ENCODE measurements at places on chromosomes 16 and 17.

- DNase-seq: no peak
These were observed 88.2 kb upstream of the NOG start for GRCh38 chr17:56505154-56505756.

DNA sequence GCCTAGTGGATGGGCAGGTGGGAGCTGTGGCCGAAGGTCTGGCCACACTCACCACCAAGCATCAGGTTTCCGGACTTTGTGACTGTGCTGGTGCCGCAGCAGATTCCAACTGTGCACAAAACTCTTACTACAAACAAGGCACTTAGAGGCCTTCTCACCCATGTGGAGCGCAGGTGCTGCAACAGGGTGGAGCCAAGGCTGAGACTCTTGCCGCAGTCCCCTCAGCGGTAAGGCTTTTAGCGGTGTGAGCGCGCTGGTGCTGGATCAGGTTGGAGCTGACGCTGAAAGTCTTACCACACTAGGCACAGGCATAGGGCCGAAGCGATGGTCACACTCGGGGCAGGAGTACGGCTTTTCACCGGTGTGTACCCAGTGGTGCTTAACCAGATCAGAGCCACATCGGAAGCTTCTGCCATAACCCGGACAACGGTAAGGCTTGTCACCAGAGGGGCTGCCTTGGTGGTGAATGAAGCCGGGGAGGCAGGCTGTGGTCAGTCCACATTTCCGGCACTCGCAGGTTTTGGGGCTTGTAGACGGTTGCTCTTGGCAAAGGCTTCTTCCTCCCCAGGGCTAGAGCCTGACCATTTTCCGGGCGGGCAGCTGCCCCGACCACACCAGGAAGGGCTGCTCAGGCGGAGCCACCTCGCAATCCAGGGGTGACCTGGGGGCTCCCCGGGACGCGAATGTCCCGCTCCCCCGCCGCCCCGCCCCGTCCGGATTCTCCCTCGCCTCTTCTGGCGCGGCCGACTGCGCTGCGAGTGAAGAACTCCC, 1.0 kb upstream of the ARMC5 start:
- DNase-seq: no peak

GRCh38 chr17:61253362-61253761, 146.3 kb upstream of the TBX2 start:
- no peak for DNase-seq

GRCh38 chr16:1413684-1414531, 596 bp downstream of the UNKL start:
- DNase-seq: peak; percentile 37

- no peak for DNase-seq
These were observed 5.1 kb upstream of the CAPNS2 start for GRCh38 chr16:55561319-55561848.

- DNase-seq: no peak
These were observed 16.2 kb downstream of the ITGA3 start for GRCh38 chr17:50072130-50072529.

GRCh38 chr17:42313389-42313772, 25.1 kb downstream of the STAT5A start:
- no peak for DNase-seq

DNA sequence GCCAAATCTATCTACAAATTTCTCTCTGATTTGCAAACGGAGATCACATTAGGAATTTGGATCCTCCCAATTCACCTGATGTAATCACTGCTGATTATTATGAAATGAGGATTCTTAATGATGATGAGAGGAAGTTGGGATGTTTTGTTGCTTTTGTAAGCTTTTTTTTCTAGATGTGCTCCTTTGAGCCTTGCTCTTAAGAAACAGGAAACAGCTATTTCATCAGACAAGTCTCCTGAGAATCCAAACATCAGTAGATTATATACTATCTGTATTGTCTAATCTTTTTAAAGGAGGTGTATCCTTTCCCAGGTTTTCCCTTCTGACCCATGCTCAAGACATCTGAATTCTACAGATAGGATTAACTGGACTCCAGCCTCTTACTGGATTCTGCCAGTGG, 73.3 kb downstream of the KIF2B start:
- DNase-seq: no peak

DNA sequence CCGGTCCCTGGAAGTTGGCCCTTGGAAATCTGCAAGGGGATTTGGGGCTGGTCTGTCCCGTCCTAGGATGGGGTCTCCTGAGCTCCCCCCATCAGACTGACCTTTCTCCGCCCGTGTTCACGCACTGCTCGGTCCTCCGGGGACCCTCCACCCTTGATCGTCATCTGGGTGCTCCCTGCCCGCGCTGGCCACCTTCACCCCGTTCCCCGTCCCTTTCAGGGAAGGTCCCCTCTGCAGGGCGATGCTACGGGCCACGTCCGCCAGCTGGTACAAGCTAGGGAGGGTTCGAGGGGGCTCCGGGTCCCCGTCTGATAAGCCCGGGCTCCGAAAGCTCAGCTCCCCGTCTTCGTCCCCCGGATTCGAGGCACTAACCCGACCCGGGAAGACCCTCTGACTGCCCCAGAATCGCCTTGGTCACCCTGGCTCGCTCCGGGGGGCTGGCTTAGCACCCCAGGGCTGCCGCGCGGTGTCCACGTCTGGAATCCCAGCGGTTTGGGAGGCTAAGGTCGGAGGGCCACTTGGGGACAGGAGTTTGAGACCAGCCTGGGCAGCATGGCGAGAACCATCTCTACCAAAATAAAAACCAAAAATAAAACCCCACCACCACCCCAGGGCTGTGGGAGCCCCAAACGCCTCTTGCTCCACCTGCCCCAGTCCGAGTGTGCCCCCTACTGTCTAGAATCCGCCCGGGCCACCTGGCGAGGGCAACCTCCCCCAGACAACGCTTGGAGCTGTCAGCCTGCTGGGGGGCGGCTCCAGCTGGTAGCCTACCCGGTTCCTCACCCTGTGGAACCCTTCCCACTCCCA, 1.1 kb upstream of the SLC43A2 start:
- DNase-seq: peak; percentile 23

DNA sequence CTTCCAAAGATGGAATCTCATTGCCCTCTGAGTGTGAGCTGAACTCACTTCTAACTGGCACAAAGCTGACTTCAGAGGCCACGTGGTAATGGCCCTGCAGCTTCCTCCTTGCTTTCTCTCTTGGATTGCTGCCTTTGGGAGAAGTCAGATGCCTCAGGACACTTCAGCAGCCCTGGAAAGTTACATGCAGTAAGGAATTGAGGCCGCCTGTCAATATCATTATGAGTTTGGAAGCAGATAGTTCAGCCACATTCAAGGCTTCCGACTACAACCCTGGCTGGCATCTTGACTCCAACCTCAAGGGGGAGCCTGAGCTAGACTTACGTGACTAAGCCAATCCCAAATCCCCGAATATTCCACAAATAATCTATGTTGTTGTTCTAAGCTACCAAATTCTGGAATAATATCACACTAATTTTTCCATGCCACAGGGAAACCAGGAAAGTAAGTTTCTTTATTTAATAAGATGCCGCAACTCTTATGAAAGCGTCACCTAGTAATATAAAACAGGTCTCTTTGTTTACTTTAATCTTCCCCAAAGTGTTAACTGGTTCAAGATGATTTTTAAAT, 13.6 kb downstream of the CEP20 start:
- no peak for DNase-seq

DNA sequence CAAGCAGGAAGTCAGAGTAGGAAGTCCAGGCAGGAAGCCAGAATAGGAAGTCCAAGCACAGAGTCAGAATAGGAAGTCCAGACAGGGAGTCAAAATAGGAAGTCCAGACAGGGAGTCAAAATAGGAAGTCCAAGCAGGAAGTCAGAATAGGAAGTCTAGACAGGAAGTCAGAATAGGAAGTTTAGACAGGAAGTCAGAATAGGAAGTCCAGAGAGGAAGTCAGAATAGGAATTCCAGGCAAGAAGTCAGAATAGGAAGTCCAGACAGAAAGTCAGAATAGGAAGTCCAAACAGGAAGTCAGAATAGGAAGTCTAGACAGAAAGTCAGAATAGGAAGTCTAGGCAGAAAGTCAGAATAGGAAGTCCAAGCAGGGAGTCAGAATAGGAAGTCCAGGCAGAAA, 105.3 kb upstream of the C16orf82 start:
- DNase-seq: no peak

DNA sequence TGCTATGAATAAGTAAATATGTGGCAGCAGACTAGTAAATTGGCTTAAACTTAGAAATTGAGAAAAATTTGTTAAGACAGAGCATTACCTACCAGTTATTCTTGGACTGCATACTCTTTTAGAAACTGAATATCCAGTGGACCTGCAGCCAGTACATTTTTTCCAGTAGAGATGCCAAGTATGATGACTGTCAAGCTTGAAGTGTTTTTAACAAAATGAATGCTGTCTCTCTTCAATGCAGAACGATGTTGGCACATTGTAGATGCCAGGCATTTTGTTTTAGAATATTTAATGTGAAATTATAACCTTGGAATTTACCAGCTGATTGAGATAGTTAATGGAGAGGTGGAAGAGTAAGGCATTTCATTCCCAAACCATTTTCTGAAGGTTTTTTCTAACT, 52.5 kb downstream of the NFAT5 start:
- DNase-seq: no peak

- no peak for DNase-seq
These were observed 16.3 kb upstream of the DPEP1 start for GRCh38 chr16:89596957-89597649.

GRCh38 chr16:88020516-88020885, 69.3 kb downstream of the BANP start:
- DNase-seq: no peak

- DNase-seq: no peak
These were observed 178.3 kb upstream of the CHMP6 start for GRCh38 chr17:80813318-80813717.

DNA sequence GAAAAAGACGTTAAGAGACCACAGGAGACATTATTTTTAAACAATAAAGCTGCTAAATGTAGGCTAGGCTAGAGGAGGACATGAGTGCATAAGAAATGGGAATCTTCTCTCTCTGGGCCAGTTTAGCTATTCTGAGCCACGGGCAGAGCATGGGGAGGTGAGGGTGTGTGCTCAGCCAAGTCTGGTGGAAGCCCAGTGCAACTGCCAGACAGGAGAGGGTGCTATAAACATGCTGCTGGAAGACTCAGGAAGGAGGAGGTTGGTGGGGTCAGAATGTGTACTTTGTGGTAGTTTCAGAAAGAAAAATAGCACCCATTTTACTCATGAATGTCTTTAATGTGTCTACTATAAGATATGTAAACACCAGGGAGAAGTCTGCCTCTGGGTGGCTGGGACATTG, 5.9 kb upstream of the SDK2 start:
- DNase-seq: peak; percentile 22

DNA sequence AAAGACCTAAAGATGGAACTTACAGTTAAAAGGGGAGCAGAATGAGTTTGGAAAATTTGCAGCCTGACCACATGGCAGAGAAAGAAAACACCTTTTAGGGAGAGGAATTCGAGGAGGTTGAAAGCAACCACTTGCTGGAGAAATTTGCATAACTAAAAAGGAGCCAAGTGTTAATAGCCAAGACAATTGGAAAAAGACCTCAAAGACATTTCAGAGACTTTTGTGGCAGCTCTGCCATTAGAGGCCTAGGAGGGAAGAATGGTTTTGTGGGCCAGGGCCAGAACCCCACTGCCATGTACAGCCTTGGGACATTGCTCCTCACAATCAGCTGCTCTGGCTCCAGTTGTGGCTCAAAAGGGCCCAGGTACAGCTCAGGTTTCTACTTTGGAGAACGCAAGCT, 338.5 kb downstream of the UTP18 start:
- DNase-seq: no peak

- DNase-seq: peak; percentile 57
These were observed 25.4 kb upstream of the RHOT1 start for GRCh38 chr17:32116937-32117336.

- peak; percentile 53 for DNase-seq
These were observed 14.5 kb upstream of the TMC7 start for GRCh38 chr16:18969050-18969854.

- DNase-seq: no peak
These were observed 76.2 kb downstream of the RBFOX1 start for GRCh38 chr16:7408700-7409365.

DNA sequence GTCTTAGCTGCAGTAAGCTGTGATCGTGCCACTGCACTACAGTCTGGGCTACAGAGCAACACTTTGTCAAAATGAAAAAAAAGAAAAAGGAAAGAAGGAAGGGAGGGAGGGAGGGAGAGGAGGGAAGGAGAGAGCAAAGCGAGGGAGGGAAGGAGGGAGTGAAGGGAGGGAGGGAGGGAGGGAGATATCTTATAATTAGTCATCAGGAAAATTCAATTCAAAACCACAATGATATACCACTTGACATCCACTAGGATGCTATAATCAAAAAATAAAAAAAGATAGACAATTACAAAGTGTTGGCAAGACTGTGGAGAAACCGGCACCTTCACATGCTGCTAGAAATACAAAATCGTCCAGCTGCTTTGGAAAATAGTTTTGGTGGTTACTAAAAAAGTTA, 93.8 kb downstream of the CDC27 start:
- no peak for DNase-seq

GRCh38 chr17:81586096-81586495, 33.9 kb upstream of the FAAP100 start:
- no peak for DNase-seq

DNA sequence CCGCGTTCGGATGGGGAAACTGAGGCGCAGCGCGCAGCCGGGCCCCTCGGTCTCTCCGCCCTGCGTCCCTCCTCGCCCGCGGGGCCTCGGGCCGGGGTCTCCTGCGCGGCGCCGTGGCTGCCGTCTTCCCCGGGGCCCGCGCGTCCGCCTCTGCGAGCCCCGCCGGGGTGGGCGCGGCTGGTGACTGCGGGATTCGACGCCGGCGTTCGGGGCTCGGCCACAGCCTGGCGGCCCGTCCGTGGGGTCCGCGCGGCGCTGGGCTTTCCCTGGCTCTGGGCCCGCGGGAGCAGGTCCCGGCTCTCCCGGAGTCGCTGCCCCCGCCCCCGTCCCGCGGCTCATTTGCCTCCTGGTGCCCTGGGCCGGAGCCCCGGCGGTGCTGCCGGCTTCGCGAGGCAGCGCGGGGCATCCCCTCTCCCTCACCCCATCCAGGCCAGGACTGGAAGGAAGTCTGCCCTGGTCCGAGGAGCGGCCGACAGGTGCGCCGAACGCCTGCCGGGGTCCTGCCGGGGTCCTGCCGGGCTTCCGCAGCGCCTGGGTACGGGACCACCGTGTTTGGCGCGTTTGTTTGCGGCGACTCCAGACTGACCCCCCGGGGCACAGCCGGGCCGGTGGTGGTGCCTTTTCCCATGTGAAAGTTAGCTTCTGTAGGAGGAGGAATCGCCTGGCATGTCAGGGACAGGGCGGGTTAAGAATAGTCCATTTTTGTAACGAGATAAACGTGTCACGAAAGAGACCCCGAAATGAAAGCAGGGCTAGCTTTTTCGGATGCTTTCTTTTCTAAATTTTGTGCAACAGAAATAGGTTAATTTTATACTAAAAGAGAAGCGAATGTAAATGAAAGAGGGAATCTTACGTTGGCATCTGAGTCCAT, 671 bp downstream of the CHMP6 start:
- no peak for DNase-seq

GRCh38 chr17:39246274-39246673, 20.5 kb upstream of the STAC2 start:
- DNase-seq: no peak

- DNase-seq: no peak
These were observed 234.2 kb downstream of the TOX3 start for GRCh38 chr16:52312716-52313115.

GRCh38 chr17:77786090-77786489, 172.4 kb upstream of the TNRC6C start:
- no peak for DNase-seq

- DNase-seq: no peak
These were observed 24.0 kb downstream of the CYLD start for GRCh38 chr16:50765861-50766260.

GRCh38 chr16:55016515-55016914, 85.8 kb downstream of the IRX5 start:
- no peak for DNase-seq

GRCh38 chr17:10633738-10634379, 23.2 kb downstream of the MYH3 start:
- no peak for DNase-seq

GRCh38 chr16:74698222-74698621, 2.4 kb downstream of the MLKL start:
- no peak for DNase-seq
